NCI-H1417 treated with DMSO at 0.1 percent for 48 hours (cell line): ENCODE measurements at places on chromosomes 2 and 18.

DNA sequence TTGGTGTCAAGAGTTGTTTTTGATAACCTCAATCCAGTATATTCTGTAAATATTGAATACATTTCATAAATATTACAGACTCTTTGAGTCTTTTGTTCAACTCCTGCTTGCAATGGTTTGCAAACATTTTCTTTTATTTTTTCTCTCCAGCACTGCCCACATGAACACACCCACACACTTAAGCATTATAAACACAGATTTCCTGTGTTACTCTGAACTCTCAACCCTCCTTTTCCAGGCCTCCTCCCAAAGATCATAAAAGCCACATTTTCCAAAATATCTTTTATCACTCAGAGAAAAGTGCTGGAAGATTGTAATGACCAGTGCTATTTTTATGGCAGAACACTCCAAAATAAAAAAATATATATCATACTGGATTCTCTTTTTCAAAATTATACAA is 20.5 kb downstream of the ARHGAP25 start:
- DNase-seq = no peak

- no peak for DNase-seq
These were observed 91.8 kb downstream of the NOL10 start for GRCh38 chr2:10597956-10598355.

DNA sequence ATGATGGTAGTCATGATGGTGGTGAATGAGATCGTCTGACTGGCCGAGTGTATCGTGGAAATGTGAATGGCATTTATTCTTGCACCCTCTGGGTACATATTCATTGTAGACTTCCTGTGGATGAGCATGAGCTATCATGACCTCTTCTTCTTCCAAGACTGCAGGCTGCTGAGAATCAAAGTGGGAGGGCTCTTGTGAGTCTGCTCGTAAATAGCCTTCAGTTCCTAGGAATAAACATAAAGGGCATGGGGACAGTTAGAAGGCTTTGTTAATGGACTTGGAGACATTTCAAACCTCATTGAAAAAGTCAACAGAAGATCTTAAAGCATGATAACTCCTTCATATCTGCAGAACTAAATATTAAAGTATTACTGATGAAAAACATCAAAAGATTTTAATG is 14.9 kb downstream of the SLC39A6 start:
- DNase-seq = no peak

GRCh38 chr2:191499050-191499449 is 178.9 kb upstream of the NABP1 start:
- DNase-seq = no peak

- DNase-seq = no peak
These were observed 49.7 kb upstream of the NFE2L2 start for GRCh38 chr2:177314194-177314593.

DNA sequence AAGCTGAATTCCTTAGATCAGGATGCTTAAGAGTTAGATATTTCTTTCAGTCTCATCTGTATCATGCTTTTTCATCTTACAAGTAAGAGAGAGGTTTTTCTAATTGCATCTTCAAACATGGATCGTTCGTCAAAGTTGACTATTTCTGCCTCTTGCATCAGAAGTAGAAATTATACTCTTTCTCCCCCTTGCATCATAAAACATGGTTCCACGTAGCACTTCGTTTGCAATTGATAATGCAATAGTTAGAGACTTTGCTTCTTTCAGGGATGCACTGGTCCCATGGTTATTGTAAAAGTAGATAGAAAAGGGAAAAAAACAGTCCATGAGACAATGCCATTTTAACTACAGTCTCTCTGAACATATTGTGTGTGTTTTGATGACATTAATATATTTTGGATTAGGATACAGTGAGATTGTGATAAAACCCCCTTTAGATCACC is 75.1 kb upstream of the PARD3B start:
- no peak for DNase-seq

- no peak for DNase-seq
These were observed 81.4 kb downstream of the CMPK2 start for GRCh38 chr2:6784291-6784690.

DNA sequence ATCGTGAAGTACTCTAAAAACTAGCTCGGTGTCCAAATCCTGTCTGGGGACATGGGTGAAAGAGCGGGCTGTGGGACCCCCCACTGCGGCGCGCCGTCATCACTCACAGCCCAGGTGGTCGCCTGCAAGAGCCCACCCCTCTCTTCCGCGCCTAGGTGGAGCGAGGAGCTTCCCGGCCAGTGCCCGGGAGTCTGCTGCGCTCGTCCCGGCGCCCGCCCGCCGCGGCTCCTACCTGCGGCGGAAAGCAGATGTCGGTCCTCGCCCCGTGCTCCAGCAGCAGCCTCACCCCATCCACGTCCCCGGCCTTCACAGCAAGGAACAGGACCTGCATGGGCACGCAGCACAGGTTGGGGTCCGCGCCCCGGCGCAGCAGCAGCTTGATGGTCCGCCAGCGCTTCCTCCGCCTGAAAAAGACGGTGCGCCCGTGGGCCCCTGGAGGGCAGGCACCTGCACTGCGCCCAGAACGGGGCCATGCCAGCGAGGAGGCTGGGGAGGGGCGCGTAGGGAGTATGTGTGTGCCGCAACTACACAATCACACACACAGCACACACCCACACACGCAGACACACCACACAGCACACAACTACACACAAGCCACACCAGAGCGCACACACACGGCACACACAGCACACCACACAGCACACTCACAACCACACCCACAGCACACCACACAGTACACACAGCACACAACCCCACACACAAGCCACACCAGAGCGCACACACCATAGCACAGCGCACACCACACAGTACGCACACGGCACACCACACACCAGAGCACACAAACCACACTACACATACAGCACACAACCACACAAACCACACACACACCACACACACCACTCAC is 37.4 kb downstream of the ANKMY1 start:
- DNase-seq = no peak

DNA sequence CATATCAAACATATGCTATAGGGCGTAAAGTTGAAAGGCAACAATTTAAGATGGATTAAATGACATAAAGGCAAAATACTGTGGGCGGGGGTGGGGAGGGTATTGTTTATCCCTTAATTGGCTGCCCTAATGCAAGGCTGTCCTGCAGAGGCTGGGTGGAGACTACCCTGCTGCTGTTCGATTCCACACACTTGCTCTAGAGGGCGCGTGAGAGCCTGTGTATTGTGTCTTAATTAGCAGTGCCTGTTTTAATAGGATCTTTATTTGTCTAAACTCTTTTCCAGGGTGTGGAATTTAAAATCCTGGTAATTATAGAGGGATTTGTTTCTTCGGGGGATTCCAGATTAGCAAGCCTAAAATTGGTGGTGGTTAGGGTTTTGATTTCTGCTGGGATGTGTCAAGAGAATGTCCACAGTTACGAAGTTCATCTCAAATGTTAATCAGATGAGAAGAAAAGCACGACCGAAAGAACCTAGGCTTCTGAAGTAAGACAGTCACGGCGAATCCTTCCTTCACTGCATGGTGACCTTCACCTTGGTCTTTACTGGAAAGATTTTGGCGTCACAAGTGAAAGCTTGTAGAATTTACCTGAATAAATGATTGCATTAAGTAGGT is 103.5 kb upstream of the MAP3K20 start:
- DNase-seq = no peak

- no peak for DNase-seq
These were observed 3.8 kb upstream of the TOGARAM2 start for GRCh38 chr2:28977176-28977875.

DNA sequence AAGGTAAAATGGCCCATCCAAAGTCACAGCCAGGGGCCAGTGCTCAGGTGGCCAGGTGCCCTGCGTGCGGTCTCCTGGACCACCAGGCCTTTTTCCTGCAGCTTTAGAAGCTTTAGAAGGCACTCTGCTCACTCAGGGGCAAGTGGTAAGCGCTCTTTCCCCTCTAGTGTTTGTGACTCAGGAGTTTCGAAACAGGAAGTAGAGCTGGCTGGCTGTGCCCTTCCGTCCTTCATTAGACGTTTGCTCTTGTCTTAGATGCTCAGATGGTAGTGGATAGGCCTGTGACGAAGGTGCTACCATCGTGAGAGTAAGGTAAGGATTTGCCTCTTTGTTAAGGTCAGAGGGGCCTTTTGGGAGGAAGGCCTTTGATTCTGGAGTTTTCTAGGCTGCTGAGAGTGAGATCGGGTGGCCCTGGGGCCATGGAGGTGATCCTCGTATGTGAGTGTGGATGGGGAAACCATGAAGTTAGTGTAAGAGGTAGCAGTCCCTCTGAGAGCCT is at the start of gene CASP8:
Gene CASP8, plus strand, starts transcription at position 235 of the 499 bp plus-strand sequence. CDS start 5,951 bp downstream, outside the sequence.
- no peak for DNase-seq

- no peak for DNase-seq
These were observed 84.1 kb upstream of the RTN4 start for GRCh38 chr2:55134316-55134706.

GRCh38 chr2:67904966-67905365 is 157.8 kb downstream of the C1D start:
- no peak for DNase-seq

- DNase-seq = no peak
These were observed 499.2 kb upstream of the FAM98A start for GRCh38 chr2:34098256-34098655.

DNA sequence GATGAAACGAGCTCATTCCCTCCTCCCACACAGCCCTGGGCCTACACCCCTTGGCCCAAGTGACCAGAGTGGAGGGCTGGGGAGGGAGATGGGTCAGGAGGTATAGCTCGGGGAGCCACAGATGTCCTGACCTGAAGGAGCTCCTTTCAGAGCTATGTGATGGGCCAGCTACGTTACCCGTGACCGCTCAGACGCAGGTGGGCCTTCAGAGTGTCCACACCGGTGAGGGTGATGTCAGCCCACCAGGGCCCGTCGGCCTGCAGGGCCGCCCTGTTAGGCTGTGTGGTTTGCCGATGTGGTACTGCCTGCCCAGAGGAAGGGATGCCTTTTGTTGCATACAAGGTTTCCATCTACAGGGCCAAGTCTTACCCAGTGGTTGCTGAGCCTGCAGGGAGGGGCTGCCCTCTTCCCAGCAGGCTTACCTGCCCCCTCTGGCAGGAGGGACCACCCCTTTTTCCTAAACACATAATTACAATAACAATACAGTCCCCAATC is 41.8 kb upstream of the FOSL2 start:
- DNase-seq = no peak
